ENCODE measurements at places on chromosomes 3 and 15. TPM values are rescaled to one million over a fixed set of nuclear protein-coding genes. Genes with fewer than 3 reads are reported as not detected.

DNA sequence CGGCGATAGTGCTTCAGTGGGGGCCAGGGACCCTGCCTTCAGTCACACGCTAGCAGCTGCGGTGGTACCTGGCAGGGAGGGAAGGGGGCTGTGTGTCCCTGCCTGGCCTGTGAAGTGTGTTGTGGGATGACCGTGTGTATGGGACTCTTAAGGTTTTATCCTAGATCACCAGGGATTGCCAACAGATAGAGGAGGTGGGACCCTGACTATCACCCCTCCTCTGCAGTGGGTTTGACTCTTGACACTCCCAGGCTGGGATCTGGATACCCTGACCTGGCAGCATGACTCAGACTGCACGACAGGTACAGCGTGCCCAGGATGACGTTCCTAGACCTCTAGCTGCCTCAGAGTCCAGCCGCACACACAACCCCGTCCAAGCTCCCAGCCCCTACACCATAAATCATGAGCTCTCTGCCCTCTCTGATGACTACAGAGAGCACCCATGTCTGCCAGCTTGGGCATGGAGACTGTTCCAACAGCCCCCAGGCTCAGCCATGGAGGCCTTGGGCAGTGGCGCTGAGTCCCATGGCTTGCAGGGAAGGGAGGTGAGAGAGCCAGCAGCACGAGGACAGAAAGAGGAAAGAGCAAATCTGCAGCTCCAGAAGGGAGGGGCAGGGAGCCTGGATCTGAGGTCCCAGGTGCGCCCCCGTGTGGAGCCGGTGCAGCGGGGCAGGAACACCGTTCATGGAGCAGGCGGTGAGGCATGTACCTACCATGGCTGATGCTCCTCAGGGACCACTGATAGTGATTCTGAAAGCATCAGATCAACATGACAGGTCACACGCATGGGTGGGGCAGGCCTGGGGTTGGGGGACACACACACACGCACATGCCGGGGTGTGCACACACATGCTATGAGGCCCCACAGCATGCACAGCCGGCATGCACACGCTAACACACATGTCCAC lies 71.0 kb downstream of the ADAMTS7 start:
- H3K27me3 ChIP-seq = peaks cover 7% of the 10 kb centered on the region
- ATAC-seq = no peak
- H3K36me3 ChIP-seq = no peaks in the 10 kb centered on the region
- H3K27ac ChIP-seq = no peak overlapping the region
- H3K4me3 ChIP-seq = no peak overlapping the region
- H3K4me1 ChIP-seq = no peaks in the 10 kb centered on the region

DNA sequence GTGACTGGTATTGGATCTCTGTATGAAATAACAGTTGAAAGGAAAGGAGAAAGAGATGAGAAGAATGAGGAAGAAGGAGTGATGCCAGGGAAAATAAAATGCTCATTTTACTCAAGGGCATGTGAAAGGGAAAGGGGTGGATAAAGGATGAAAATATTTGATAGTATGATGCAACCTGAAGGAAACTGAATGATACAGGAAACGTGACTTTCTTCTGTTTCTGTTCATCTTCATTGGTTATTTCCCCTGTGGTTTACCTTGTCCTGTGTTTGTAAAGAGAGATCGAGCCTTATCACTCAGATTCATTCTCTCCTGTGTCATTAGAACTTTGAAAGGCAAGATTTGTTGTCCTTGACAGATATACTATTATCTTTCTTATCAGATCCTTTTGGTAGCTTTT lies 243.6 kb upstream of the SLITRK3 start:
- no peaks in the 10 kb centered on the region for H3K4me1 ChIP-seq
- ATAC-seq = no peak
- H3K4me3 ChIP-seq = no peak overlapping the region
- H3K27me3 ChIP-seq = no peaks in the 10 kb centered on the region

The GPR27 gene
- total RNA-seq = 1.9 TPM

DNA sequence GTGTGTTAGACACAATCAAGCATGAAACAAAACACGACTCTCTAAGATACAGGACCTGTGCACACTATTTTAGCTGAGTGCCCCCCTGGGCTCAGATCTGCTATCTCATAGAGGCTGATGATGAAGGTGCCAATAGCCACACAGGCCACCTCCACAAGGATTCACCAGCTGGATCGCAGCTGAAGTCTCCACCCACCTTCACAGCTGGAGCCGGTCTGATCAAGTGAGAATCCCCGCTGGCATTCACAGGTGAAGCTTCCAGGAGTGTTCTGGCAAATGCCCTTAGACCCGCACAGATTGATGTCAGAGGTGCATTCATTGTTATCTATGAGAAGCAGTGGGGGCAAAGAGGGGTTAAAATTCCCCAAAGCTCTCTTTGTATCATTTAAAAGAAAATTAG lies 90.1 kb downstream of the DUT start:
- H3K4me3 ChIP-seq = no peak overlapping the region
- H3K4me1 ChIP-seq = no peaks in the 10 kb centered on the region
- no peaks in the 10 kb centered on the region for H3K27me3 ChIP-seq
- peaks cover 100% of the 10 kb centered on the region for H3K36me3 ChIP-seq

DNA sequence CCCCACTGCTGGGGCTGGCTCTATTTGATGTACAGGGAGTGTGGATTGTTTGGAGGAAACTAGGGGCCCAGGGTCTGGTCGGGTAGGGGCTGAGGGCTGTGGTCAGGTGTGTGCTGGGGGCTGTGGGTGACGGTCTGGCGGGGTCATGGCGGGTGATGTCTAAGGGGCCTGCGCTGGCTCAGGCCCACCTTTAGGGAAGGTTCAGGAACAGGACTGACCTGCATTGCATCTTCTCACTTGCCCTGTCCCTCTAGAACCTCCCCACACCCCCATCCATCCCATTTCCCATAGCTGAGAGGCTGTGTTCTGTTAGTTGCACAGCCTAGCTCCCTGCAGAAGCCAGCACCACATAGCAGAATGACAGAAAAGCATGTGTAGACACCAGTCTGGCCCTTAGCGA lies 39.1 kb downstream of the SCN5A start:
- no peaks in the 10 kb centered on the region for H3K36me3 ChIP-seq
- ATAC-seq = no peak
- H3K27ac ChIP-seq = no peak overlapping the region
- no peak overlapping the region for H3K4me3 ChIP-seq
- H3K27me3 ChIP-seq = no peaks in the 10 kb centered on the region

DNA sequence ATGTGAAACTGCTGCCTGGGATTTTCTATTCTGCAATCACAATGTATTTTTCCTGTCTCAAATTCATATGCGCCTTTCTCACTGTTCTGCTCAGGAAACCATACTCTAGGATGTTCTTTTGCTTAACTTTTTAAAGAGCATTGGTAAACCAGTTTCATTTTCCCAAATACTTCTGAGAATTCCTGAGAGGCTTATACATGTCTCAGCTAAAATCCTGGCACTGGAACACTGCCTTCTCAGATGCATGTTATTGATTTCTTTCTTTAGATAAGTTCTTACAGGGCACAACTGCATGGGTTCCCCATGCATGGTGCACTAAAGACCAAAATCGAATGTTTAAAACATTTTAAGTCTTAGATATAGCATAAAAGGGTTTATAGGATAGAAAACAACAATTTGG lies 178.3 kb upstream of the PLSCR5 start:
- no peaks in the 10 kb centered on the region for H3K36me3 ChIP-seq
- no peak overlapping the region for H3K4me3 ChIP-seq
- H3K27ac ChIP-seq = no peak overlapping the region
- H3K4me1 ChIP-seq = no peaks in the 10 kb centered on the region
- no peaks in the 10 kb centered on the region for H3K27me3 ChIP-seq
- no peak for ATAC-seq

GRCh38 chr3:4247391-4247790 lies 55.8 kb upstream of the SETMAR start:
- no peak overlapping the region for H3K27ac ChIP-seq
- H3K4me1 ChIP-seq = no peaks in the 10 kb centered on the region
- no peaks in the 10 kb centered on the region for H3K36me3 ChIP-seq
- H3K4me3 ChIP-seq = no peak overlapping the region
- ATAC-seq = no peak

The TGM4 gene
- total RNA-seq = not detected

GRCh38 chr3:139671863-139672646 lies 5.7 kb downstream of the NMNAT3 start:
- no peak for ATAC-seq
- peaks cover 20% of the 10 kb centered on the region for H3K4me1 ChIP-seq
- no peaks in the 10 kb centered on the region for H3K27me3 ChIP-seq
- H3K4me3 ChIP-seq = no peak overlapping the region
- H3K27ac ChIP-seq = no peak overlapping the region

Measured in gastroesophageal sphincter (tissue), 4 donors.